ENCODE measurements at places on chromosomes 6 and 20.
A peak's percentile ranks its signal among the peaks of the same experiment; 100 is the strongest.

GRCh38 chr6:42629845-42630244 lies 66.0 kb downstream of the UBR2 start:
- no peak for DNase-seq

GRCh38 chr6:12605888-12606345 lies 110.7 kb upstream of the PHACTR1 start:
- DNase-seq = peak; percentile 75

GRCh38 chr6:79277109-79277508 lies 42.6 kb upstream of the HMGN3 start:
- no peak for DNase-seq

GRCh38 chr6:125662296-125662695 lies 87.1 kb upstream of the HEY2 start:
- DNase-seq = no peak

DNA sequence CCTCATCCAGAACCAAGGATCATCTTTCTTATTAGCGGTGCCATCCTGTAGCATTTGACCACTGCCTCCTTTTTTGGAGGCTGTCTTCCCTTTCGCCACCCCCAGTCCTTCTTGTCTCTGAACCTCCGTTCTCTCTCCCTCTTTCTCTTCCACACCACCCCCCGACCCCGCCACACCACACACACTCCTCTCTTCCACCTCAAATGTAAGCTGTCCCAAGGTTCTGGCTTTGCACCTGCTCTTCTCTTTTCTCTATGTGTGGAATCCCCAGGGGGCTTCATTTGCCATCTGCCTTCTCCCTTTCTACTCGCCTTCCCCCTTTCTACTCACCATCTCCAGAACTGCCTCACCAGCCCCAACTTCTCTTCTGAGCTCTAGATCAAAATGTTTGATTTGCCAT lies 111.3 kb upstream of the CDYL start:
- DNase-seq = no peak
